ENCODE measurements at places on chromosomes 4 and X. TPM values are rescaled to one million over a fixed set of nuclear protein-coding genes. Genes with fewer than 3 reads are reported as not detected.

PAGE2B gene
- total RNA-seq, result not detected

GAGE1 gene
- not detected for total RNA-seq

DNA sequence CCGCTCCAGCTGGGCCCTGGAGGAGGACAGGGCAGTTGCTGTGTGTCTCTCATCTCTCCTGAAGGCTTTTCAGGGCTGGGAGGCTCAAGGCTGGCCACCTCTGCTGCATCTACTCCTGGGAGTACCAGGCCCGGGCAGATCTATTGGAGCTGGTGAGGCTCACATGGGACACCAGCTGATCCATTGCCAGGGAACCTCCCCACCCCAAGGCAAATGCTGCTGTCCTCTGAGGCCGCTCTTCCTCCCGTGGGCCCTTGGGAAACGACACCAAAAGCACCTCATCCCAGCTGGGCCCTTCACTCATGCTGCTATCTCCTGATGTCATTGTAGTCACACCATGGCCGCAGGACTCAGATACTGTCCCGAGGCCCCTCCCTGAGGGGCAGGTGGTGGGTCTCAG, 3.6 kb downstream of the UBL4A start:
- no peak overlapping the region for H3K27ac ChIP-seq
- H3K4me1 ChIP-seq, result peaks cover 34% of the 10 kb centered on the region

DNA sequence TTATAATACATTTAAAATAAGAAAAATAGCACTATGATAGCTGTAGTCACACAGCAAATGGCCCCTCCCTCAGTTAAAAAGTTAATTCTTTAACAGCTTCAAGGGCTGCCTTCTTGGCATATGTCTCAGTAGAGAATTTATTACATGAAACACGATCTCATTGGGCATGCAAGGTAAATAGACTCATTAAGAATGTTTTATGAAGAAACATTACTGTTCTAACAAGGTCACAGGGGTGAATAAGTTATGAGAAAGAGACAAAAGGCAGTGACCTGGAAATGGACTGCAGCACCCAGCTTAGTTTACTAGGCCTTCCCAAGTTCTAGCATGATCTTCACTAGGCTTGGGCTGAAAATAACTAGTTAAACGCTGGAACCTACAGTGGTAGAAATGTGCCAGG, 277.7 kb downstream of the NR3C2 start:
- no peak overlapping the region for H3K4me3 ChIP-seq
- no peaks in the 10 kb centered on the region for H3K4me1 ChIP-seq
- no peaks in the 10 kb centered on the region for H3K27me3 ChIP-seq
- no peak overlapping the region for H3K27ac ChIP-seq
- no peaks in the 10 kb centered on the region for H3K36me3 ChIP-seq
- no peak for DNase-seq

GRCh38 chrX:119647552-119648420, 41.6 kb upstream of the NKRF start:
- no peak overlapping the region for H3K4me3 ChIP-seq
- no peaks in the 10 kb centered on the region for H3K27me3 ChIP-seq
- H3K27ac ChIP-seq, result peak overlapping the region; percentile 87
- H3K4me1 ChIP-seq, result peaks cover 35% of the 10 kb centered on the region
- DNase-seq, result peak; percentile 36

DNA sequence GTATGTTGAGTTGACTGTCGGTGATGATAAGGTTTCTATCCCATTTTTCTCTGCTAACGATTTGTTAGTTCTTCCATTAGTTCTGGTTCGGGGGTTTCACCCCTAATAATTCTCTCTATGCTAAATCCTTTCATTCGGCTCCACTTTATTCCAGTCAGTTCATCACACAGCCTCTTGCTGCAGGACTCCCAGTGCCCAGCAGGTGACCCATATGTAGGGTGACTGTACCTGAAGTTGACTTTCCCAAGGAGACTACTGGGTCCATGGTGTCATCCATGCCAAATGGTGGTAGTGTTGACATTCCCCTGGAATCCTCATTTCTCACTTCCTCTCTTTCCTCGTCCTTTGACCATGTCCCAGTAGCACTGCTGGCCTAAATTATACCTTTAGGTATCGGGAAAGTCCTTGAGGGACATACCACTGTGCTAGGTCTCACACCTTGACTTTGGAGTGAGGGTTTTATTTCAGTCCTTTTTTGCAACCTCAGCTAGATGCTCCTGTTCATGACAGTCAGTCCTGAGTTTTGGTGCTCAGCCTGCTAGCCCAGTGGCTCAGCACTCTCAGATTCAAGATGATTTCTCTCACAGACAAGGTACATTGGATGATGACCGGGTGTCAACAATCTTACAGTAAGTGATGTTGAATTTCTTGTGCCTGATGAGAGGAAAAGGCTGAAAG, 105.1 kb upstream of the ARHGAP24 start:
- H3K36me3 ChIP-seq, result no peaks in the 10 kb centered on the region
- H3K27ac ChIP-seq, result no peak overlapping the region
- no peak for DNase-seq
- no peak overlapping the region for H3K4me3 ChIP-seq

All from activated CD4-positive, alpha-beta T cell treated with anti-CD3 and anti-CD28 coated beads, Interleukin-2, amount 10 ng/mL, durations not matched to agents 7 days and 5 days (primary cell).